Keratinocyte (primary cell): ENCODE measurements at places on chromosomes 2 and 18. TPM values are rescaled to one million over a fixed set of nuclear protein-coding genes. Genes with fewer than 3 reads are reported as not detected.

GRCh38 chr2:138846216-138846821 is 66.1 kb upstream of the NXPH2 start:
- no peak for DNase-seq

- DNase-seq = no peak
Measured at GRCh38 chr18:63016270-63016669, 300.9 kb downstream of the PHLPP1 start.

- no peak for DNase-seq
Measured at GRCh38 chr18:35179906-35180305, 60.9 kb upstream of the ZNF397 start.

DNA sequence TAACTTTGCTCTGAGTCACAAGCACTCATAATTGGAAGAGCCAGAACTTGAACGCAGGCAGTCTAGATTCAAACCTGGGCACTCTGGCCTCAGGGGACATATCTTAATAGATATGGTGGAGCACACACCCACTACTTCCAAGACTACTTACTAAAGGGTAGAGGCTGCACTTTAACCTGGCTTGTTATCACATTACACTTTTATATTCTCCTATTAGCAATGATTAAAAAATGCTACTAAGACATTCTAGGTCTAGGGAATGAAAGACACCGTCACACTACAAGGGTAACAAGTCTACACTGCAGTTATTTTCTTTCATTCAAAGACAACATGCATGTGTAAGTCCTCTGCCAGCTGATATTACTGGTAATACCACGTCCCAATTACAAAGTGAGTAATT is 258.8 kb downstream of the ZNF521 start:
- DNase-seq = no peak

DNA sequence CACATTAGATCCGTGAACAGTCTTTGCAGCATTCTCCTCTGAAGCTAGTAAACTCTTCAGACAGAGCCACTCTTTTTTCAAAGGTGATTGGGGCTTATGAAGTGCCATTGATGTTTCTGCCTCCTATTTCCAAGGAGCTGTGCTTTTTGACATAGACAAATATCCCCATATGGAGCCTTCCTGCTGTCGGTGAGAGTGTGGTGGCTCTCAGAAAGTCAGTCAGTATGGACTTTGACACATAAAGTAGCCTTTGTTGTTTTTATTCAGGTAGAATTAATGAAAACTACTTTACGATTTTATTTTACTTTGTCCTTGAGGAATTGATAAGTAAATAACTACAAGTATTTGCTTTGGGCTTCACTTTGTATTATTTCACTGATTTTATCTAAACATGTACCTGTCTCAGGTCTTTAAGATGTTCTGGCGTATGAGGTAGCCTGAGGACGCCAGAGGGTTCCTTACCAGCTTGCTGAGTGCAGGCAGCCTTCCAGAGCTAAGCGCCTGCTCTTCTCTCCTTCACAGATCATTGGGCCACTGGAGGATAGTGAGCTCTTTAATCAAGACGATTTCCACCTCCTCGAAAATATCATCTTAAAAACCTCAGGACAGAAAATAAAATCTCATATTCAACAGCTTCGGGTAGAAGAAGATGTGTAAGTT is 69.7 kb downstream of the UGGT1 start:
- DNase-seq = no peak

RGPD4 gene
- polyA plus RNA-seq = 0.01 to 0.03 TPM in 2 of 3 replicates, not detected in the other

DNA sequence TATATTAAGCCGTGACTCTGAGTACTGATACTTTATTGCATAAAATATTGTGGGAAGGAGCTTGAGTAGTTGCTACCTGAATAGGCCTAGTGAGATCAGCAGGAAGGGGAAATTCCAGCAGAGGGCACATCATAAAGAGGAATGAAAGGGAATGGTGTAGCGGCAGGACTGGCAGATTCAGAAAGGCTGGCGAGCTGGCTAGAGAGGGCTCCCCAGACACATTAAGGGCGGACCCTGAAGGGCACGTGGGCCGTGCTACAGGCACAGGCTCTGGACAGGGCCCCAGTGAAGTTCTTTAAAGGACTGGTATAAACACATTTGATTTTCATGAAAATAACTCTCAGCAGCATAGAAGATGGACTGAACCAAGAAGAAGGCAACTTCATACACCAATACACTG is 43.0 kb downstream of the PTPN2 start:
- DNase-seq = no peak

GRCh38 chr2:36455788-36456187 is 100.2 kb downstream of the CRIM1 start:
- DNase-seq = no peak

DNA sequence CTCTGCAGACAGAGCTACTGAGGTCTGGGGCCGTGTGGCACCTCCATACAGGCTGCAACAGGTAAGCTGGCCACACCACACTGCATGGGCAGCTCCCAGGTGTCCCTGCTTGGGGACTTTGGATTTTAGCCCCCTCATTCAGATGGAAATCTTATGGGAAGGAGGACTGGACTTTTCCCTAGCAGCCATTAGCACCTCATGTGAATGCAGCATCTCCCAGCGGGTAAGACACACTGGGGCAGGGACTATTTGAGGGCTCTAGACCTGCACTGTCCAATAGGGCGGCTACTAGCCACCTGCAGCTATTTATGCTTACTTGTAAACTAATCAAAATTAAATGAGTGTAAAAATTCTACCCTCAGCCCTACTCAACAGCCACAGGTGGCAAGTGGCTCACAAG is 34.2 kb upstream of the GLI2 start:
- no peak for DNase-seq

DCDC2C gene
- polyA plus RNA-seq = not detected in 3 replicates

- DNase-seq = no peak
Measured at GRCh38 chr2:238742066-238742465, 105.8 kb upstream of the TWIST2 start.

KLF7 gene
- polyA plus RNA-seq = 42.5 to 44.7 TPM (median 44.0 TPM) in 3 replicates

- no peak for DNase-seq
Measured at GRCh38 chr2:55401124-55401523, 18.5 kb downstream of the CCDC88A start.

DNA sequence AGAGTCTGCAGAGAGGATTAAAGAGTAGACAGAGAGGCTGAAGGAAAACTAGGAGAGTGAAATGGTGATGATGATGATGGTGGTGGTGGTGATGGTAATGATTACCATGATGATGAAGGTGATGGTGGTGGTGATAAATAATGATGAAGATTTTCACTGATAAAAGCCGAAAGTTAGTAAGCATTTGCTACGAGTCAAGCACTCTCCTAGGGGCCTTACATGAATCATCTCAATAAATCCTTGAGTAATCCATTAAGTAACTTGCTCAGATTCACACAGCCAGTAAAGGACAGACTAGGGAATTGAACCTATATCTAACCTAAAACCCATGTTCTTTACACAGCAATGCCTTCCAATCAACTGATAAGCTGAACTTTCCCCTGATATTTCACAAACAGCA is 106.7 kb upstream of the PGAP1 start:
- no peak for DNase-seq

- no peak for DNase-seq
Measured at GRCh38 chr2:85684806-85685205, 9.4 kb upstream of the GNLY start.

DNA sequence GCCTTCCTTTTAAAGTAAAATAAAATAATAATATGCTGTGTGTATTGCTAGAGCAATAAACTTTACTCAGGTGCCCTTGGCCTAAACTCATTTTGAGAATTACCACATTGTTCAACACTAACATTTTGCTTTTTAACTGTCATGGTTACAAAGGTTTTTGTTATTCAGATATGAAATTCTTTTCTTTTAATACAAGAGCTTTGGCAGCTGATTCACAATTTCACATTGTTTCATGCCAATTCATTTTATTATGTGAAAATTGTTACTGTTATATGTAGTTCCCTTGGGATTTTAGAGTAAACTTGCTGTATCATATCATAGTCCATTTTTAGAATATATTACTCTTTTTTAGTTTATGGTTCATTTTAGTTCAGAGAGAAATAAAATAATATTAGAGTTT is 65.8 kb upstream of the ZNF804A start:
- DNase-seq = no peak

BMP10 gene
- polyA plus RNA-seq = 0.05 TPM in 1 of 3 replicates, not detected in the others

PRSS56 gene
- polyA plus RNA-seq = not detected in 3 replicates

NLRC4 gene
- polyA plus RNA-seq = not detected in 3 replicates
